ENCODE measurements at places on chromosomes 13 and 19.

GRCh38 chr13:25394402-25395060, 22.8 kb downstream of the ATP8A2 start:
- no peak for DNase-seq

- no peak for DNase-seq
These were observed 2.5 kb downstream of the PDS5B start for GRCh38 chr13:32588736-32589135.

GRCh38 chr19:38172001-38172400, 52.0 kb downstream of the DPF1 start:
- no peak for DNase-seq

DNA sequence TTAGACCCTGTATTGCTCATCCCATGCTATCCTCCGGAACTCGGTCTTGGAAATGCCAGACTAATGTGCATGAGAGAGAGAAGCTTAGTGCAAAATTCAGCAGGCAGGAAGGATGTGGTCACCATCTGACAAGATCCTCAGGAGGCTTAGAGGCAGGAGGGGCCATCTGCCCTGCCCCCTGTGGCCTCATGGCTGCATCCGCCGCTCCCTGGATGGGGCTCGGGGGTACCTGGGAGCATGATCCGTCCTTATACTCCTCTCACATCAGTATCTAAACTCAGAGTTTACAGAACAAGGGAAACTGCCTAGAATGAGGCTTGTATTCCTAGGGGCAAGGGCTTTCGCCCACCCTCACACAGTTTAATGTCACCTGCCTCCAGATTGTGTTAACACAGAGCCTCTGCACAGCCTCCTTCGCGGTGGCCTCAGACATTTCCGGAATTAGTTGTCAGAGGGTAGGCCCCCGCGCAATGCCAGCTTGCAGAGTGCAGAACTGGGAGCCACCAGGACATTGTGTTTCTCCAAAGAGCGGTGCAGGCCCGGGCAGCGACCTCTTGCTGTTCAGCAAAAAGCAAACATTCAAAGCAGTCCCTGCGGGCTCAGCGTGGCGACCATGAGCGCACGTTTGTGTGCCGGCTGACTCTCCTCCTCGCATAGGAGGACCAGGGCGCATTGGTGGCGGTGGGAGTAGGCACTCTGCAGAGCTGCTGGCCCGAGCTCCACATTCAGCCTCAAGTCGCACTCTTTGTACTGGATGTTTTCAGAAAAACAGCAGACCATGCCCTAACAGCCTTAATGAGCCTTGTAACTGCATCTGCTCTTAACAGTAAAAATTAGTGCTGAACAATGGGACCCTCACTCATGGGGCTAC, 39.1 kb downstream of the GPR12 start:
- DNase-seq = peak; percentile 85

DNA sequence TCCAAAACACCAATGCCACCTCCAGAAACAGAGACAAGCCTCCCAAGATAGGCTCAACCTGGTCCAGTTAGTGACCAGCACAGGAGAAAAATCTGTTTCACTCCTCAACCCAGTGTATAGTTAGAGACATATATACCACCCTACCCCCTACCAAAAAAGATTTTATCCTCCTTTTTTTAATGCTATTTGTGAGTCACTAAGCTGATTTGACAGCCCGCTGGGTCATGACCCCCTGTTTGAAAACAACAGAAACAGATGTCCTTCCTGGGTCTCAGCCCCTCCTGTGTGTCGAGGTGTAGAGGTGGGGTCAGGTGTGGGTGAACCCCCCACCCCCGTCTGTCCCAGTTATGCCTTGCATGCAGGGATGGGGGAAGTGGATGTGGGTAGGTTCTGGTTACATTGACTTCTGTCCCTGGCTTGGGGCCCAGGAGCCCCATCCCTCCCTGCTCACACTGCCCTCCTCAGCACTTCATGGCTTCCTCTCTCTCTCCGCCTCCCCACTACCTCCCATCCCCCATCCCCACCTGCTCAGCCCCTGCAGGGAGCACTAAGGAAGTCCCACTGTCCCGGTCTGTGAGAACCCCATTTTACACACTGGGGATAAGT, 14.0 kb upstream of the TOMM40 start:
- DNase-seq = peak; percentile 0

DNA sequence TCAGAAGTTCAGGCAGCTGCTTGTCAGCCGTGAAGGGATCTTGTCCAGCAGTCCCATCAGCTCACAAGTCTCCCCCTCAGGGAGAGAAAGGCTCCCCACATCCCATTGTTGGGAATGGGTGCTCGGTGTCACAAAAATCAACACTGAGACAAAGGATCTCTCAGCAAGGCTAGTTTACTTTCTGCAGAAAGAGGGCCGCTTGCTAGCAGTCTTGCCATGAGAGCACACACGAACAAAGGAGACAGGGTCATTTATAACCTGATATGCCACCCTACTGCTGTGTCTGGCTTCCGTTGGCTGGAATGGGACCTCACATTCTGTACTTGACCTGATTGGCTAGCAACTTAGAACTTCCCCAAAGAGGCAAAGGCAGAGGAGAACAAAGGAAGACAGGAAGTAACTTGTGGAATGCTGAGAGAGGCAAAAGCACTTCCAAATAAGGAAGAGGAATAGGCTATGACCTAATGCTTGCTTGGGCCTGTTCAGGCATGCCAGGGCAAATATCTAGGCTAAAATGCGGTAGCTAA, 8.7 kb upstream of the IGFL3 start:
- DNase-seq = peak; percentile 99

DNA sequence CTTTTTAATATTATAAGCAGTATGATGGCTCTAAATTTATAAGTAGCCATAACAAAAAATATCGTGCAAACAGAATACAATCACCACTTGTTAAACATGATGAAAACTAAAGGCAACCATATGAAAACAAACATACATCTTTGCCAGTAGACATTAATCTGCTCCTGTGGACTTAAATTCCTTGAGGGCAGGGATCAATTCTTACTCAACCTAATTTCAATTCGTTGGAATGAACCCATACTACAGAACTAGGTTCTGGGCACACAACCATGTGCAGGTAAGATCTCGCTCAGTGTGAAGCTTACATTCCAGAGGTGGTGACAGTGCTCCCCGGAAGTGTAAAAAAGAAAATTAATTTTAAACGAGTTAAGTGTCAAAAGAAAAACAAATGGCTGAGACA, 13.4 kb downstream of the TBC1D4 start:
- no peak for DNase-seq
